ENCODE measurements at places on chromosomes 4 and X.

DNA sequence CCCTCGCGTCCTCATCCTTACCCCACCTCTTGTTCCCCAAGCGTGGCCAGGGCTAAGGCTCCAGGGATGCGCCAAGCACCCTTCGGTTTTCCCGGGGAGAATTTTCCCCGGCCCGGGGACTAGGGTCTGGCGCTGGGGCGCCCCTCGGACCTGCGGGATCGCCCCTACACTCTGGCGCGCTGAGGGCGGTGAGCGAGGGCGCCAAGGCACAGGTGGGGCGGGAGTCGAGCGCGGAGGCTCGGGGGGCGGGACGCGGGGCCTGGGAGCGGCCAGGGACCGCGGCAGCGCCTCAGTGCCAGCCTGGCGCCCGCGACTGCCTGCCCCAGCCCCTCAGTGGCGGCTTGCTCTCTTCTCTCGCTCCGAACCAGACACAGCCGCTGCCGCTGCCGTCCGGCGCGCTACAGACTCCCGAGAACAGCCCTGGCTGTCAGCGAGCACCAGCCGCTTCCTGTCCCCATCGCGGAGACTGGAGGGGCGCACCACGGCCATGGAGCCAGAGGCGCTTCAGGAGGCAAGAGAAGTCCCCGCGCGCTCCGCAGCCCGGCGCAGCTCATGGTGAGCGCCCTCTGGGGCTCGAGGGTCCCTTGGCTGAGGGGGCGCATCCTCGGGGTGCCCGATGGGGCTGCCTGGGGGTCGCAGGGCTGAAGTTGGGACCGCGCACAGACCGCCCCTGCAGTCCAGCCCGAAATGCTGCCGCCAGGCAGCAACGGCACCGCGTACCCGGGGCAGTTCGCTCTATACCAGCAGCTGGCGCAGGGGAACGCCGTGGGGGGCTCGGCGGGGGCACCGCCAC, at the start of gene DRD5:
Gene DRD5, plus strand, starts transcription at position 292 of the 793 bp plus-strand sequence. Its CDS starts 396 bp downstream, at position 688.
- no peak for DNase-seq

DNA sequence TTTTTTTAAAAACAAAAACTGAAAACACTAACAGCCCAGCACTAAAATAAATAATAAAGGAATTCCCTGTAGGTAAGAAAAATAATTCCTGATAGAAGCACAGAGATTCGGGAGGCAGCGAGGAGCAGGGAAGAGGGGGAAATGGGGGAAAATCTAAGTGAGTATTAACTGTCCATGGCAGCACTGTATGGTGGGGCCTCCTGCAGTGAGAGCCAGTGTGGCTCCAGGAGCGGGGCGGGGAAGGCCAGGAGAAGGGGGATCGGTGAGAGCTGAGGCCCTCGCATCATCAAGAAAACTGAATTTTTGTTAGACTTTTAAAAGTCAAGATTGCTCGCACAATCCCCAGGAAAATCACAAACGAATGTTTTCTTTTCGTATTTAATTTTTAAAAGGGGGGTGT, 14.1 kb downstream of the RNF212 start:
- DNase-seq: no peak

DNA sequence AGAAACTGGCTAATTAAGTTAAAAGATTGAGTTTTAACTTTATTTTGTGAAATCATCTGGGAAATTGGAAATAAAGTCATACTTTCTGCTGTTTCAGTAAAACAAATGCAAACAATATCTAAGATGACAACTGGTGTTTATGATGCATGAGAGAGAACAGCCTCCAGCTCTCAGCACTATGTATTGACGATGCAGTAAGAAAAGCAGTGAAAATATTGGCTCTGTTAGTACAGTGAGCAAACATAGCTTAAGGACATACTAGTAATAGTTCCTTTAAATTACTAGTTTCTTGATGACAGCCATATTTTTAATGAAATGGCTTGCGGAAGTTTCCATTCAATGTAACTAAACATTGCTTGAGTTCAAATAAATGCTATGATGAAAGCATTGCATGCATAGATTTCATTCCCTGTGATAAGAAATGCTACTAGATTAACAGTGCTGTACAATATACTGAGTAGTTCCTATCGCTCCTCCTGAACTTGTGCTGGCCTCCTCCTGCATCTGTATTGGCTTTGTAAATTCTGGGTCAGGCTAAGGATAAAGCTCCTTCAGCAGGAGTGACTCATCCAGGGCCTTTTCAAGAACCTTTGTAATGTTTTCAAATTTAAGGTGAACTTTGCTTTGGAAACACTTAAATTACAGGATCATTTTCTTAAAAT, 11.6 kb downstream of the ARHGAP24 start:
- DNase-seq: no peak

DNA sequence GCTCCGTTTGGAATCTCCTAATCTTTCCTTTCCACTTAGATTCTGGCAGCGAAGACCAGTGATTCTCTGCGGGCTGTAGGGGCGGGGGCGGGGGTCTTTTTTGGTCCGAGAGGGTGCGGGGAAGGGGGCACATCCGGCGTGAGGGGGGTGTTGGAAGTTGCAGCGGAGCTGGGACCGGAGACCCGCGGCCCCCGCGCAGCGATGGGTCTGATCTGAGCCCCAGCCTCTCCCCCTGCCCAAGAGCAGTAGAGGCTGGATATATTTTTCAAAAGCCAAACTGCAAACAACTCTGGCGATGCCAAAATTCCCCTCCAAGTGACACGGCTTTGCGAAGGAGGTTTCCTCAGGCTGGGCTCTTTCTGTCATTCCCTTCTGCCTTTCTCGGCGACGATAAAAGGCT, 355 bp downstream of the GRID2 start:
- no peak for DNase-seq

DNA sequence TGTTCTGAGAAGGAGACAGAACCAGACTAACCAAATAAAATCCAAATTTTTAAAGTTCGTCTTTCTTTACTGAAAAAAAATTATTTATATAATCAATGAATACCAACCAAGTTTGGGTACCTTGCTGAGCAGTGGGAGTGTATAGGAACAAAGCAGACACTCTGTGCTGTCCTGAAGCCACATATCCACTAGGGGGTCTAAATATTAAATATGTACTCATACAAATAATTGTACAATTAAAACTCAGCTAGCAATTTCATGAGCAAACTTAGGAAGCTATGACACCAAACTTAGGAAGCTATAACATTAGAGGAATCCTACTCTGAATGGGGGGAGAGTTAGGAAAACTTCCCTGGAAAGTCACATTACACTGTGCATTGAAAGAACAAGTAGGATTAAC, 582.0 kb upstream of the EPHA5 start:
- DNase-seq: no peak
